ENCODE measurements at places on chromosomes 3 and 15.

DNA sequence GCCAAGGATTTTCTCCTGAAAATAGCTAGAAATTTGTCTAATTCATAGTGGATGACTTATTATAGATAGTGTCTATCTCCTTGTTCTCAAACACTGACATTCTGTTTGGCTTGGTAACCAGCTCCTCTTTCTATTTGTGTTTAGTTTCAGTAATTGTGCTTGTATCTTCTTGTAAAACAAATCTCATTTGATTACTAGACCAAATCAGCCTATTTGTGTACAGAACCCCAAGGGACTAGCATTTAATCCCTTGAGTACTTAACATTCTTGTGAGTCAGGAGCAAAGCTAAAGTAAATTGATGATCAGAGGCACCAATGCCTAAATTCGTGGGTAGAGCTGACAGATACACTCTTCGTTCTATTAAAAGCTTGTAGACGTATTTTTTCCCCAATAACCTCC, 306.5 kb upstream of the SLITRK3 start:
- DNase-seq, result no peak

- DNase-seq, result peak; percentile 34
Measured at GRCh38 chr15:81303244-81304225, 20.4 kb downstream of the STARD5 start.

DNA sequence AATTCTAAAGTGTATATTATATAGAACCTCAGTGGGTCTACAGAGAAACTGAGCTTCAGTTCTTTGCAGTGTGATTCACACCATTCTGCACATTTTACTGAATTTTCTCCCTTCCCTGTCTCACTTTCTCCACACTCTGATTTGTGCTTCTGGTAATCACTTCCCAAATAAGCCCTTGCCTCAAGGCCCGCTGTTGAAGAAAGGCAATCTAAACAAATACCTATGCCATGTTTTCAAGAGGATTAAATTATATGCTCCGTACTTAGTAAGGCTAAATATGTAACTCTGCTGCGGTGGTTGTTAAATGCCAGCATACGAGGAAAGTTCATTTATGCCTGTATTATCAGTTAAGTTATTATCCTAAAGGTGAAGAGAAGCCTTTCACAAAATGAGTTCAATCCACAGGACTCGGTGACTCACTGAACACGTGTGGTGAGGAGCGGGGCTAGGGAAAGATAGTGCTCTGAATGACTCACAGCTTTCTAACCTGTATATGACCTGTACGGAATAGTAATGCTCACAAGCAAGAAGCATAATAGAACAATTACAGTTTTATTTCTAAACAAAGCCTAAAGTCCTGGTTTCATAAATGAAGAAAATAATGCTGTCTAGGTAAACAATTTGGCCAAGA, 25.1 kb downstream of the CNTN6 start:
- no peak for DNase-seq

GRCh38 chr3:107251819-107252218, 125.4 kb upstream of the CCDC54 start:
- DNase-seq, result no peak
